ENCODE measurements at places on chromosomes 7 and 10.

DNA sequence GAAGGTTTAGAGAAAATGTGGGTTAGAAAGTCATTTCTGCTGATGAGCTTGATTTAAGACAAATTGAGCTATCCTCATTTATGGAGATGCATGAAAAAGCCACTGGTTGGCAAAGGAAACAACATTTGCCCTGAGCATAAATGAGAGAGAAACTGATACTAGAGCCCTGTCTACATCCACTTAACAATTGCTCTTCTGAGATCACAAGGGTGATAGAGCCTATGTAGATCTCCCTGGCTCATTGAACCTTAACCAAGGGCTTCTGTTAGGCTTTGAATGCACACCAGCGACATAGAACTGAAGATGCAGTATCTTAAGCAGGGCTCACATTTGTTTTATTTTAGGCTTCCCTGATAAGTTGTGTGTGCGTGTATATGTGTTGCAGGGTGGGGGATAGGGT lies 35.0 kb downstream of the GPR141 start:
- no peak for DNase-seq

DNA sequence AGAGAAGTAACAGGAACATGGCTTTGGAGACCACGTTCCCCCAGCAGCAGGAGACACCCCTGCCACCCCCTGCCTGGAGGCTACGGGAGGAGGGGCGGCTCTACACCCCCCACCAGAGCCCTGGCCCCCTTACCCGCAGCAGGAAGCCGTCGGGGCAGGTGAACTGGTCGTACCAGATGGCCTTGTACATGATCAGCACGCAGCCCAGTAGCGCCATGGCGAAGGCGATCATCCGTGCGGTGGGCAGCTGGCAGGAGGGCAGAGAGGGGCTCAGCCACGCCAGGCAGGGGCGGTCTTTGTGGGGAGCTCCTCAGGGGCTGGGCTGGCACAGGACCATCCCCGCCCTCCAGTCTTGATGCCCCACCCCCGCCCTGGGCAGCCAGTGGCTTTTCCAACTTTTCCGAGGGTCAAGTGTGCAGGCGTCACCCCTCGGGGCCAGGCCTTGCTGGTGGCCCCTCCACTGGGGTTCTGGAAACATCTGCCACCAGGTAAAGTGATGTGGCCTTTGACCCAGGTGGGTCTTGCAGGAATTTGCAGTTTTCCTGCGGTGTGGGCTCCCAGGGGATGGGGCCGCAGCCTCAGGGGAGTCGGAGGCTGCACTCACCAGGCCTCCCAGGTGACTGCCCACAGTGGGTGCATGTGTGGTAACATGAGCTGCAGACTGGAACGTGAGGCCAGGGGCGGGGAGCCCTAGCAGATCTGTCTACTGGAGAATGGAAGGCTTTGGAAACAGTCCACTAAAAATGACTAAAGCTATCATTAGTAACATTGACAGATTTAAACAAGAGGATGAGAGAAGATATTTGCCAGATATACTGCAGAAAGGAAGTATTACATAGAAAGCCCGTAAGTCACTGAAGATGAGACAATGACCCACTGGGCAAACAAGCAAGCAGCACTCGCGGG lies 9.7 kb downstream of the CALY start:
- no peak for DNase-seq

DNA sequence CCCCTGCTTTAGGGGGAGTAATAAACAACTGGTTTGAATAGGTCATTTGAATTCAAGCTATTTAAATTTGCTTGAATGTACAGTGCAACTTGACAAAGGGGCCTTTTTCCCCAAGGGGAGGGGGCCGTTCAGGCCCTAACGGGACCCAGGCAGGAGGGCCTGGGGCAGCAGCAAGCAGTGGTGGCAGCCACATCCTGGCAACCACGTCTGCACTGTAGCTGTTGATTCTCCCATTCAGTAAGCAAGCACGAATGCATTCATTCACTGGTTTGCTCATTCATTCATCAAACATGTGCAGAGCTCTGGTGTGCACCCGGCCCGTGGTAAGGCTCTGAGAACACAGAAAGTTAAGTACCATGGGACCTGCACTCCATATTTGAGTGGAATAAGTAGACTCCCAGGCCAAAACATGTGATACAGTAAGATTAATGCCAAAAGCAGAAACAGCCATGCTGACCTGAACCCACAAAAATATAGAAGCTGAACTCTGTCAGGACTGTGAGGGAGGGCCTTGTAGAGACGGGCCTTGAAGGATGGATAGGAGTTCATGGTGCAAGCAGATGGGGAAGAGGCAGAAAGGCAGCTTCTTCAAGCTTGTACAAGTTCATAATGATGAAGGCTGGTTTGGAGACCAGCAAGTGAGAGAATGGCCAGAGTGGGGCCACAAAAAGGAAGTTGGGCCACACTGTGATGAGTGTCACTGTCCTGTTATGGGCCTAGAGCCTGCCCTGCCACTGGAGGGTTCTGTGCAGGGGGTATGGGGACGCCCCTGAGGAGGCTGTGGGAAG lies 29.3 kb upstream of the C10orf53 start:
- DNase-seq: no peak

DNA sequence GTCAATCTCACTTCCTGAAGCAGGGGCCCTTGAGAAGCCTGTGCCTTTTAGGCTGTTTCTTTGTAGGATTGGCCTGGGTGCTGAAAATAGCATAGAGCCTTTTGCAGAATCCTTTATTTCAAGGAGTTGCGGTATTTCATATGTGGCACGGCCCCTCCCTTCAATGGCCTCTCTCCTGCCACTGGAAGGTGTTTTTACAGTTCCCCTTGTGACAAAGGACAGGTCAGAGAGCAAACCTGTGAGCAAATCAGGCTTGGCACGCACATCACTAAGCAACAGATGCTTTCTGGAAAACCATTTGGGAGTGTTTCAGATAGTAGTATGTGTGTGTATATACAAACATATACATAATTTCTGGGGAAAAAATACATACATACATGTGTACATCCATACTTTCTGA lies 388.6 kb upstream of the C7orf33 start:
- no peak for DNase-seq

DNA sequence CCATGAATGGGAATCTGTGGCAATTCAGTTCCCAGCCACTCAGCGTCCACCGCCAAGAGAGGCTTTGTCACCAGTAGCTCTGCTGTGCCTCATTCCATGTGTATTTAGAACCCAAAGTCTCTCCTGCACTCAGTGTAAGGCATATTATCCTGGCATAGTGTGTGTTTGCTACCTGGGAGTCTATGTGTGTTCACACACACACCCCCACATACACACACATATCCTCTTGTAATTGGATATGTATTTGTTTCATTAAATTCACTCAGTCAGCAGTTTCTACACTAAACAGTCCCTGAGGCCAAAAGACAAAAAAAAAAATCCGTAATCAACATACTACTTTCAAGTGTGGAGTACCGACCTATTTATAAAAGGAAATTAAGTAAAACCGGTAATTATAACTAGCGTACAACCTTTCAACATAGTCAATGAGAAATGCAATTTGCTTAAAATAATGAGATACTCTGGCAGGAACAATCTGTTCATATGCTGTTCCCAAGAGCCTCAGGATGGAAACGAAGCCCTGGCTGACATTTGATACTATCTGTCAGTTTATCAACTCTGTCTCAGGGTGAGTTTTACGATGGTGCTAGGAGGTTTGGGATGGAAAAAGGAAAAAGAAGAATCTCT lies 425.8 kb upstream of the CELF2 start:
- no peak for DNase-seq

- DNase-seq: no peak
These were observed 156.6 kb downstream of the SPAG6 start for GRCh38 chr10:22501863-22502262.

DNA sequence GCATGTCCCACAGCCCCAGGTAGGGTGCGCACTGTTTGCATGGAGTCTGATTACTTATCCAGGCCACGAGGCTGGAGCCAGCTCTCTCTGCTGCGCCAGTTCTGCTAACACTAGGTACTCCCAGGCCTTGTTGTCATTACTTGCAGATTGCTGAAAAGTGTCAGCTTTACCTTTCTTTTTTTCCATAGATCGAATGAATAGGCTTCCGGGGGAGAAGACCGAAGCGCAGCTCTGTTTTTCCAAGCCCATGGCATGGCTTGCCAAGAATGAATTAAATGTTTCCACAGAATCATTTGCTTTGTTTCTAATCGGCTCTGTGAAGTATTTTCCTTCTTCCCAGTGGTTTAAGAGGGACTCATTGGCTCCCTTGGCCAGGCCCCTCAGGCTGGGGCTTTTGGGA lies 285.8 kb downstream of the BMPER start:
- DNase-seq: no peak

DNA sequence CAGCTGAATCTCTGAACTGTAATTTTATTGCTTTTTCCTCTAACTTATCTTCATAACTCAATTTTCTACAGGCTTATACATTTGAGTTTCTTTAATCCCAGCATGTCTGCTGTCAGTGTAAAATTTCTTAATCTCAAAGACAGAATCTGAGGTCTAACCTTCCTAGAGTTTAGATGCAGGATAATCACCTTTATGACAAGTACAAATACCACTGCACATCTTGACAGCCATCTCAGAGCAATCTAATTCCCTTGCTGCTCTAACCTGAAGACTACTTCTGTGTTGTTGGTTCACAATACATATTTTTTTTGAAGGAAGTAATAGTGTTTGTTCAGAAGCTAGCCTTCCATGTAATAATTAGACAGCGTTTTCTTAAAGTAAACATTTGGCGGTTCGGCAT lies 424.2 kb upstream of the ZWINT start:
- no peak for DNase-seq

DNA sequence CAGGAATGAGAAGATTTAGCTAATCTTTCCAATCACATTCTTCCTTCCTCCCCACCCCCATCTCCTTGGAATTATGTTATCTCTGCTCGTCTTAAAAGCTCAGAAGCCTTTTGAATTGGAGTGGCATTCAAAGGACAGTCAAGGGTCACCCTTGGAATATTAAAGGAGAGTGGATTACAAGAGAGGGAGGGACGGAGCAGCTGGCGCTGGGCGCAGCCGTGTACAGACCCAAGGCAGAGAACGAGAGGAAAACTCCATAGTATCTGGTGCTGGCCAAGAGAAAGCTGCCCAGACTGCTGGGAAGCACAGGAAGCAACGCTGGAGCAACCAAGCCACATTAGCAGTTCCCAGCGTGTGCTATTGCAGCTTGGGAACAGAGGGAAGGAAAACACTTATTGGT lies 95.7 kb downstream of the POU6F2 start:
- DNase-seq: no peak

GRCh38 chr10:103241262-103242011 lies 4.2 kb upstream of the RPEL1 start:
- DNase-seq: no peak

- no peak for DNase-seq
These were observed 19.8 kb upstream of the ST7 start for GRCh38 chr7:116933465-116933864.

- DNase-seq: no peak
These were observed 87.7 kb upstream of the CYP26C1 start for GRCh38 chr10:92972886-92973285.

GRCh38 chr7:38545977-38546376 lies 85.2 kb downstream of the AMPH start:
- DNase-seq: no peak

DNA sequence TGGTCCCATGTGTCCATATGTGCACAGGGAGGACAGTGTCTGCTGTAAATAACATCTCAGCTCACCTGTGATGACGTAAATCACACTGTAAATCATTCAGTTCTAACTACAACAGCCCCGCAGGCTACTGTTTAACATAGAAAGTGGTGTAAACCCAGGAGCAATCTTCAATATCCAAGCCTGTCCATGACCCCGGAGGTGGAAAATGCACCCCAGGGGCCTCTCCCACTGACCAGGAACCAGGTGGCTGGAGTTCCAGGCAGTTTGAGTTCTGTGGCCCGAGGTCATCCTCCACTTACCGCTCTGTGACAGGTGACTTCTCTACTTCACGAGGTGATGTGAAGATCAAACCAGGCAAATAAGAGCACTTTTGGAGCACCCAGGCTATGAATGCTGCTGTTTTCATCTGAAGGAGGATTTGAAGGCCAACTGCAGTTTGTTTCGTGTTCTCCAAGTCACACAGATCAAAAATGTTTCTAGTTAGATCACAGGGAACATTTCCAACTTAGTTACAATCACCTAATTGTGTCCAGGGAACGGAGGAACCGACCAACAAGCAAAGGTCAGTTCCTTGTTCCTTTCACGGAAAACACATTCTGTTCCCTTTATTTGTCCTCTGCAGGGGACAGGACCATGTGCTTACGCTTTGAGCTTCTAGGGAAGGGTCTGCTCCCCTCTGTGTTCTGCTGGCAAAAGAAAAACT lies 131.8 kb downstream of the WDR37 start:
- no peak for DNase-seq

GRCh38 chr10:132907821-132908620 lies 34.3 kb downstream of the CFAP46 start:
- DNase-seq: no peak

DNA sequence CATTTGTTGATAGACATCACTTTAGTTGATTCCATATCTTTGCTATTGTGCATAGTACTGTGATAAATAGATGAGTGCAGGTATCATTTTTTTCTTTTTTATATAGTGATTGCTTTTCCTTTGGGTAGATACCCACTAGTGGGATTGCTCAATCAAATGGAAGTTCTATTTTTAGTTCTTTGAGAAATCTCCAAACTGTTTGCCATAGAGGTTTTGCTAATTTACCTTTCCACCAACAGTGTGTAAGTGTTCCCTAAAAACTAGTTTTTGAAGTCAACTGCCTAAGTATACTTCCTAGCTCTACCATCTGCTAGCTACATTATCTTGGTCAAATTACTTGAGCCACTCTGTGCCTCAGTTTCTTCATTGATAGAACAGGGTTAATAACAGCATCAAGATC lies 31.5 kb upstream of the RSBN1L start:
- DNase-seq: no peak

GRCh38 chr7:19558527-19558926 lies 150.3 kb downstream of the POLR1F start:
- no peak for DNase-seq

DNA sequence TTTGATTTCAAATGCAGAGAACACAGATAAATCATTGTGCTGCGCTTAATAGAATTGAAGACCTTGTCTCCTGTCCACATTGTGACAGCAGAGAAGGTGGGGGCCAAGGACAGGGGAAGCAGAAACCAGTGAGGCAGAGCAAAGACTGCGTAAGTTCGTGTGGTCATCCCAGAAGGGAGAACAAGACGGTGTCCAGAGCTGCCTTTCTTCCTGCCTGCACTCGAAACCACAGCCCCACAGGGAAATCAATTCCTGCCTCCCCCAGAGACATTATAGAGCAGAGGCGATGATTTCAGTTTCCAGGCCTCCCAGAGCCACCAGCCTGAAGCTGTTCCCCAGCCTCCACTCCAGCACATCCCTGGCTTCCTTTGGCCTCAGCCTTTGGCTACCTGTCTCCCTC lies 39.7 kb upstream of the UCN3 start:
- DNase-seq: no peak

- DNase-seq: no peak
These were observed 51.8 kb downstream of the CAV1 start for GRCh38 chr7:116576350-116577319.

GRCh38 chr10:35387768-35388167 lies 51.5 kb downstream of the CCNY start:
- no peak for DNase-seq

GRCh38 chr7:85016286-85016685 lies 170.6 kb downstream of the SEMA3D start:
- no peak for DNase-seq

GRCh38 chr10:77332256-77332655 lies 305.4 kb downstream of the KCNMA1 start:
- no peak for DNase-seq

All from T-helper 22 cell (primary cell).